Naive thymus-derived CD8-positive, alpha-beta T cell (primary cell): ENCODE measurements at places on chromosomes 7 and 10. TPM values are rescaled to one million over a fixed set of nuclear protein-coding genes. Genes with fewer than 3 reads are reported as not detected.

- no peak for DNase-seq
- no peaks in the 10 kb centered on the region for H3K27me3 ChIP-seq
- H3K4me3 ChIP-seq, result peak overlapping the region; percentile 56
- peaks cover 4% of the 10 kb centered on the region for H3K36me3 ChIP-seq
- H3K27ac ChIP-seq, result peak overlapping the region; percentile 9
These were observed 196.7 kb upstream of the KLF14 start for GRCh38 chr7:130930681-130931080.

- DNase-seq, result no peak
- no peaks in the 10 kb centered on the region for H3K4me1 ChIP-seq
- H3K4me3 ChIP-seq, result no peak overlapping the region
These were observed 46.7 kb upstream of the TEX47 start for GRCh38 chr7:88842201-88842600.

DNA sequence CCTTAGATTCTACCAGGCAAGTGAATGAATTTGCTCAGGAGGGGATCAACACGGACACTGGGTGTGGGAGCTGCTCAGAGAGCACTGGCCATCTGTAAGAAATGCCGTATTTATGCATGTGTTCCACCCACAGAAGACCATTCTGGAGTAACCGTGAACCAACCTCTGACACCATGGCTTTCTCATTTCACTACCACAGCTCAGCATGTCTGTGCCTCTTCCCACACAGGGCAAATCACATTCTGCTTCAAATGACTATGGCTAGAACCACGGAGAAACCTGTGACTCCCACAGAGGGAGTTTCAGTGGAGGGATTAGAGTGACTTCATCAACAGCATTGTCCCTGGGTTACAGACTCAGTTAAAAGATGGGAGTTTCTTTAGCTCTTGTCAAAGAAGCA, 893.4 kb downstream of the XPNPEP1 start:
- no peak overlapping the region for H3K27ac ChIP-seq
- no peaks in the 10 kb centered on the region for H3K36me3 ChIP-seq

DNA sequence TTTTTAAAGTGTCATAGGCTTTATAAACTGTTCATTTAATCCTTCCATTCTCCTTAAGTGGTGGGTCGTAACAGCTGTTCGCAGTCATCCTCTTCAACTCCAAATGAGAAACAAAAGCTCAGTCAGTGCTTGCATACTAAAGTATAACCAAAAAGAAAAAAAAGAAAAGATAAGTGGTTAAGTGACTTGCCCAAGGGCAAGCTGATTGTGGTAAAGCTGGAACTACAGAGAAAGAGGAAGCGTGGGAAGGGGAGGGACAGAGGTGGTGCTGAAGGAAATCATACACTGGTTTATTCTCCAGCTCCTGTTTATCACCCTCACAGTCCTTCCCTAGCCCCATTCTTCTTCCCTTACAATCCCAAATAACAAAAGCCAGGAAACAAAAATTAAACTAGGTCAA, 29.6 kb downstream of the IDE start:
- no peak overlapping the region for H3K4me3 ChIP-seq
- peaks cover 20% of the 10 kb centered on the region for H3K36me3 ChIP-seq
- H3K27me3 ChIP-seq, result no peaks in the 10 kb centered on the region
- no peak for DNase-seq
- H3K4me1 ChIP-seq, result peaks cover 33% of the 10 kb centered on the region

DNA sequence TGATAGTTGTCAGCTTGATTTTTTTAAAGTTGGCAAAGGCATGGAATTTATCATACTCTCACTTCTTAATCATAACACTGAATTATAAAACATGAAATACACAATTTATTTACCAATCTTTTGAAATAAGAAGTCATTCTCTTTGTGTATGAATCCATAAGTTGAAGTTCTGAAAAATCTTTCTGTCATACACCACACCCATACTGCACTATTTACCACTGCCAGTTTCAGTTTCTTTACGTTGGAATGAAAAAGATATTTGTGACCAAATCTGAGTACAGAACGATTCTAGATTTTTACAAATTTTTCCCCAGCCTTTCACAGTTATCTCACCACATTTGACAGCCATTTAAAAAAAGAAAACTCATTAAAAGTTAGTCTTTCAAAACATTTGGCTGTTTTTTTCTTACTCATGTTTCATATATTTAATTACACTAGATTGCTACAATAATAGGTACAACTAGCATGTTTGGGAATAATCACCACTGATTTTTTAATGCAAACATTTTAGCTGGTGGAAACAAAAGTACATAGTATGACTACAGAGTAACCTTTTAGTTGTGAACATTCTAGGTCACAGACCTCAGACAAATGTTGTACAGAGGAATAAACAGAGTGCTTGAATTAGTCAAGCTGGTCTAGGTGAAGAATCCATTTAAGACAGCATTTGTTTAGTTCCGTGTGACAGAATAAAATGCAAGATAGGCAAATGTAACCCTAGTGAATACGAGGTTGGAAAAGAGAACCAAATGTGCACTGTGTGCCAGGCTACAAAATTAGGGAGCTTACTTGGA, 185.0 kb upstream of the LRRN3 start:
- H3K36me3 ChIP-seq, result peaks cover 7% of the 10 kb centered on the region
- DNase-seq, result no peak
- H3K4me3 ChIP-seq, result peak overlapping the region; percentile 52
- peak overlapping the region; percentile 88 for H3K27ac ChIP-seq
- H3K4me1 ChIP-seq, result peaks cover 18% of the 10 kb centered on the region
- H3K27me3 ChIP-seq, result no peaks in the 10 kb centered on the region

AEBP1 gene
- 37.1 TPM for total RNA-seq
